AG09319 (cell line): ENCODE measurements at places on chromosomes 7 and 10.

DNA sequence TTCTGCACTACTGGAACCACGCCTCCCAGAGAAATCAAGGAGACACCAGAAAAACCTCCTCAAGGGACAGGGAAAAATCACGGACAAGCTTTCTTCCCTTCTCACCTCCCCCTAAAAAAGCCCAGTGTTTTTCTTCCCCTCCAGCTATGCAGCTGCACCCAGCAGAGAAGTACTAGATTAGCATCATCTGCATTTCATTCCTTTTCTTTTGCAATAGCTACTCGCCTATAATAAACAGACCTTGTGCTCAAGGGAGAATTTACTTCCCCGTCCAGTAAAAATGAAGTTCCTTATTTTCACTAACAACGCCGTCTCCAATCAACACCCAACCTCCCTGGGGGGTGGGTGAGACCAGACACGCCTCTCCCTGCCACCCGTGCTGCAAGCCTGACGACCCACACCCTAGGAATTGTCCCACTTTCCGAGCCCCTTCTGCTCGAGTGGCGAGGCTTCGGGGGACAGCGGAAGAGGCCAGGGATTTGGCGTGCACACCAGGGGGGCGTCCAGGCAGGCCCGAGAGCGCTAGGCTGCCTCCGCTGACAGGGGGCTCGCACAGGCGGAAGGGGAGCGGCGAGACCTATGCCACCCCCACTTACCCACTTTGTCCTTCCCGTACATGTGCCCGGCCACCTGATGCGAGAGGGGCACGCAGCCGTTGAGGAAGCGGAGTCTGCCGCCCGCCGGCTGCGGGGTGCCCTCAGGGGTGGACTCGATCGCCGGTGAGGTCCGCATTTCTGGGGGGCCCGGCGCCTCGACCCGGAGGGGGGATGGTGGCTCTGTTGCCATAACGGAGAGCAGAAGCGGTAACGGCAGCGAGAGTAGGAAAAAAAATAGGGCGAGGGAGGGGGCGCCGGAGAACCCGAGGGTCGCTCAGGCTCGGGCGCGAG, 625 bp downstream of the IPMK start:
- DNase-seq: peak; percentile 34

GRCh38 chr10:68600041-68600778, 40.1 kb downstream of the TET1 start:
- DNase-seq: no peak

GRCh38 chr7:137354396-137354795, 10.9 kb upstream of the PTN start:
- DNase-seq: no peak

DNA sequence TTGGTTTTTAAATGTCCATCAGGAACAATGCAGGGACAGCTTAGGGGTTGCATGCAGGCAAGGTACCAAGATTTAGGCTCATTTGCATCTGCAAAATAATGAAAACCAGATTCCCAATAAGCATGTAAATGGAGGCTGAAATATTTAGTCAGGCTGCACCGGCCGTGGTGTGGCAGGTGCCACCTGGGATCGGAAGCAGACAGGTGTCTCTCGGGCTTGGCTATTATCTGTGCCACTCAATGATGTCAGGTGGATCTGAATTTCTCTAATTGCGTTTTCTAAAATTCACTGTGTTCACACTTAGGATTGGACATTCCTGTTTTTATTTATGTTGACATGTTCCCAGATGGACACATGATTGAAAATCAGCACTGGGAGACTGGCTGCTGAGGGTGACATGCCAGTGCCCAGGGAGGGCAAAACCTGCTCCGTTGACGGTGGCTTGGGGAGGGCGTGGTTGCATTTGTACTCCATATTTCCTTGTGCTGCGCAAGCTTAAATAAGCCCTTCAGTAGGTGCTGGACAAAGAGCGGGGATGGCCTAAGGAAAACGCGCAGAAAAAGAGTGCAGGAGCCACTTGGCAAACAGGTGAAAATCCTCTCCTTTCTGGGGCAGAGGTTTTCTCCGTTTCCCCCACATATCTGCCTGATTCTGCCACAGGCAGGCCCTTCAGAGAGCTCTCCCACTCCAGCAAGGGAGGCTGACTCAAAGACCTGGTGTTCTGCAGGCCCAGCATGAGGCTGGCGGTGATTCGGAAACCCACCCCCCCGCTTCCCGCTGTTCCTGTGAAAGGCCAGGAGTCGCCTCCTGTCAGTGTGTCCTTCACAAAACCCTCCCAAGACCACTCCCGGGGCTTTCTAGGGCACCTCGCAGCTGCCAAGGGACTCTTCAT, 142.5 kb downstream of the WDR37 start:
- no peak for DNase-seq

GRCh38 chr7:6392712-6393666, 54.8 kb downstream of the DAGLB start:
- DNase-seq: peak; percentile 60

DNA sequence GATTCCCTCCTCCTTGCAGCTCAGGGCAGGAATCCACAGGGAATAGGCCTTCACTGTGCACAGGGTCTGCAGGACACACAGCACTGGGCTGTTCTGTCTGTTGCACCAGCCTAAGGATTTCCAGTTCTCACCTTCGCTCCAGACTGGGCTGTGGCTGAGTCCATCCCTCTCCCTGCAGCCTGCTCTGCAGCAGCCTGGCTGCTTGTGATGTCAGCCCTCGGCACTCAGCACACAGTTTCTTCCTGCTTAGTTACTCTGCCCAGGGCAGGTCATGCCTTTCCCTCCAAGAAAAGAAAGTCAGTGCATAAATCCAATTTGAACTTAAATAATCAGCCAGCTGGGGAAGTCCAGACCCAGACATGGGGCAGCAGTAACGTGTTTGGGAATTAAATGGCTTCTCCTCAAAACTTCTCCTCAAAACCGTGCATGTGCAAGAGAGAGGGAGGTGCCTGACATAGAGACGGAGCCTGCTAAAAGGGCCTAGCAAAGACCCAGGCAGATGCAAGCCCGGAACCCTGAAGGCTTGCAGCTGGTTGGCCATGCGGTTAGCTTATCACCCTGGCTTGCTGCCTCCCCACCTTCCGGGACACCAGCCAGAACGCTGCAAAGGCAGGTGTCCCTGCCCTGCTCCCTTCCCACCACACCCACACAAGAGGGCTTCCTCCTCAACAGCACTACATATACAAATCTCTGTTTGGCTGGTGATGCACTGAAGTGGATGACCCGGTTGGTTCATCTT, 10.9 kb upstream of the GDF2 start:
- DNase-seq: no peak

DNA sequence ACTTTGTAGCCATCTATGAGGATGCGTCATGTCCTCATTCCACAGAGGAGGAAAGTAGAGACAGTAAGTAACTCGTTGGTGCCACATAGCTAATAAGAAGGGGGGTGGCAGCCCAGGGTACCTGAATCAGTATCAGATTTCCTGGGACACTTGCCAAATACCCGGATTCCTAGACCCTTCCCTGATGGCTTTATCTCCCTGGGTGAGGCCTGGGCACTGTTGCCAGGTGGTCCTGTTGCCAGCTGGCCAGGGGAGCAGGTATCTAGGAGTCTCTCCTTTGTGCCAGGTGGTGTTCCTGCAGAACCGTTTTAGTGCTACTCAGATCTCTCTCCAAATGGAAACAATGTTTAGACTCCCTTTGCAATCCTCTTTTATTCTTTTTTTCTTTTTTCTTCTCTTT, 12.7 kb downstream of the SLC29A3 start:
- DNase-seq: no peak

DNA sequence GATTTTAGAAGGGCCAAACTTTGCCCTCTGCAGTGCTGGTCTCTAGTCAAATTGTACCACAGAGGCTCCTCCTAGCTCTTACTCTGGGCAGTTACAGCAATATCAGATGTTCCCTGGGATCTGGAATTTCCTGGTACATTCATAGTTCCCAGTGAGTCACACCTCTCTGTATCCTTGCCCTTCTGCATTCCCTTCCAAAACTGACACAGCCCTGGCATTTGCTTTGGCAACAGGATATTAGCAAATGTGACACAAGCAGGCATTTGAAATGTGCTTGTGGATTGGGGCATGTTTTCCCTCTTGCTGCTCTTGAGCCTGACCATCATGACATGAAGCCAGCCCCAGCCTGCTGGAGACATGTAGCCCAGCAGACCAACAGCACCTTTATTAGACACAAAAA, 284.7 kb upstream of the AKR1E2 start:
- DNase-seq: peak; percentile 67

DNA sequence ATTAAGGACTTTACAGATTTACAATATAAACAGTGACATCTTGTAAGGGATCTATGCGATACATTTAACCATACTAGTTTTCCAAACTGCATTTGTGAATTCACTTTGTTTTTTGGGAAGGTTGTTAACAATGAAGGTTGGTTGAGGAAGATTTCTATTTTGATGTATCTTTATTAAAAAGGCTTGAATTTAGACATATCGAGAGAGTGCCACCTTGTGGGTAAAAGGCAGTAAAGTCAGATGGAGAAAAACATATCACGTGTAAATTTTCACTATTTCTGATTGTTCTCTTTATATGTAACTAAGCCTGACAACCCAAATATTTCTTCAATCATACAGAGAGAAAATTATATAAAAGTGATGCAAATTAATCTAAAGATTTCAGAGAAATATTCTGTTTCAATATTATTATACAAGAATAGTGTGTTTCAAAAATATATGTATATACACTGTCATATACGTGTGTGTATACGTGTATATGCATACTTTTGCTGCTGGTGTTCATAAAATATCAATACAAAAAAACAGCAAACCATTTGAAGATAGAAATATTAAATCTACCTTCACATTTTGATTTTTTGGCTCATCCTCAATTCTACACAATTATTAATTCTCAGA, 988.6 kb downstream of the SORCS1 start:
- no peak for DNase-seq

DNA sequence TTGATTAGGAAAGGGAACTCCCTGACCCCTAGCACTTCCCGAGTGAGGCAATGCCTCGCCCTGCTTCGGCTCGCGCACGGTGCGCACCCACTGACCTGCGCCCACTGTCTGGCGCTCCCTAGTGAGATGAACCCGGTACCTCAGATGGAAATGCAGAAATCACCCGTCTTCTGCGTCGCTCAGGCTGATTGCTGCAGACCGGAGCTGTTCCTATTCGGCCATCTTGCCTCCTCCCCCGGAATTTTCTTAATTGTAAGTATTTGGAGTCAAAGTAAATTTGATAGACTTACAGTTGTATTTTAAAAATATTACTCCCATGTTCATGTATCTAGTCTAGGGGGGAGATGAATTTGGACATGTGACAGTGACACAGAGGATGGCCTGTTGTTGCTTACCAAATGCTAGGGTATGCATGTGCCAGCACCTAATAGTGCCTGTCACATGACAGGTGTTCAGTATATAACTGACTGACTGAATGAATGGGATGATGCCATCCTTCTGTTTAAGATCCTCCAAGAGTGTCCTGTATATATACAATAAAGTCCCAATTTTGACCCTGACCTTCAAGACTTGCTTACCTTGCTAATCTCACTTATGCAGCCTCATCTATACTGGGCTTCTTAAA, 42.0 kb upstream of the ICA1 start:
- no peak for DNase-seq

- no peak for DNase-seq
Measured at GRCh38 chr10:78658645-78659597, 409.8 kb upstream of the ZMIZ1 start.

DNA sequence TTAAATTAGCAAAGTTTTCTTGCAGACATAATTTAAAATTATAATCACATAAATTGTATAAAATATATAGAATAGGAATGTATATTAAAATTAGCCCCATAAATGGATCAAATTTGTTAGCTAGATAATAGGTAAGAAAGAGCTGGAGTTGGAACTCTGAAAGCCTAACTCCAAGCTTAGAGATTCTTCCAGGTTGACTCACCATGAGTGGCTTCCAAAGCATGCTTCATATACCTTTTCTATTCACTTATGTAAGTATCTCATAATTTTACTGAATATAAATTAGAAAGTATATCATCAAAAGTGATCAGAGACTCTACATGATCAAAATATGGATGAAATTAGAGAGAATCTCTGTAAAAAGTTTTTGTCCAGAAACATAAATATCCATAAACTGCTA, 320.7 kb upstream of the MAGI2 start:
- DNase-seq: no peak

DNA sequence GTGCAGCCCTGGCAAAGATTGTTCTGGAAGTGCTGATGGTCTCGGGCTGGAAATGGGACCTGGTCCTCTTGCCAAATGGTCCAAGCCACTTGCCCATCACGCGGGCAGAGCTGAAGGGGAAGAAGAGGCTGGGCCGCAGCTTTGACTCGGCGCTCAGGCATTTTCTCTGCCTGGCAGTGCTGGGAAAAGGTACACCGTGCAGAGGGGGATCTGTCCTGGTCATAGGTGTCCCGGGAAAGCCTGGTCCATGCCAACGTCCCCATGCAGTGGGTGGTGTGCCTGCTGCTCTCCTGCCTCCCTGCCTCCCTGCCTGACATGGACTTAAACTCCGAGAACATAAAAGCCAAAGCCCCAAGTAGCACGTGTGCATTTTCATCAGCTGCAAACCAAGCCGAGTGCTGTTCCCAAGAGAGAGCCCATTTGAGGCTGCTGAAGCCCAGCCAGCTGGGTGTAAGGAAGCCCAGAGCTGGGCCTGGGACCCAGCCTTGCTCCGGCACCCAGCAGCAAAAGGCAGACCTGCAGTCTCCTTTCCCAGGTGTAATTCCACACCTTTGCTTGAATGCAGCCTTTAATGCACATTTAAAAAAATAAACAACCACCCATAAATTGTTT, 72.7 kb downstream of the TCERG1L start:
- DNase-seq: no peak

DNA sequence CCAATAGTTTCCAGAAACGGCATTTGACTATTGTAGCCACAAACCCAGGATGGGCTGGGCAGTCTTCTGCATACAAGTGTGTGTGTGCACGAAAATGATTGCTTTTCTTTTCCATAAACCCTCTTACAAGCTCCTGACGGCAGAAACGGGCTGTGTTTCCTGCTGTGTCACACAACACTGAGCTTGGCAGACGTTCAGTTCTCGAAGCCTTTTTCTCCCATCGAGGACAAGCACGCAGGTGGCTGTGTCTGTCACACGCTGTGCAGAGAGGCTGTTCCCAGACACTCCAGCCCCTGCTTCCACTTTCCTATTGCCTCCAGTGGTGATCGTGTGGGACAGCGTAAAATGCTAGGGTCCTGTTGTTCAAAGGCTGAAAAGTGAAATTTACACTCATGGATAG, 32.1 kb downstream of the RBAK start:
- DNase-seq: no peak

- DNase-seq: no peak
Measured at GRCh38 chr7:128042012-128042411, 10.8 kb upstream of the LRRC4 start.

DNA sequence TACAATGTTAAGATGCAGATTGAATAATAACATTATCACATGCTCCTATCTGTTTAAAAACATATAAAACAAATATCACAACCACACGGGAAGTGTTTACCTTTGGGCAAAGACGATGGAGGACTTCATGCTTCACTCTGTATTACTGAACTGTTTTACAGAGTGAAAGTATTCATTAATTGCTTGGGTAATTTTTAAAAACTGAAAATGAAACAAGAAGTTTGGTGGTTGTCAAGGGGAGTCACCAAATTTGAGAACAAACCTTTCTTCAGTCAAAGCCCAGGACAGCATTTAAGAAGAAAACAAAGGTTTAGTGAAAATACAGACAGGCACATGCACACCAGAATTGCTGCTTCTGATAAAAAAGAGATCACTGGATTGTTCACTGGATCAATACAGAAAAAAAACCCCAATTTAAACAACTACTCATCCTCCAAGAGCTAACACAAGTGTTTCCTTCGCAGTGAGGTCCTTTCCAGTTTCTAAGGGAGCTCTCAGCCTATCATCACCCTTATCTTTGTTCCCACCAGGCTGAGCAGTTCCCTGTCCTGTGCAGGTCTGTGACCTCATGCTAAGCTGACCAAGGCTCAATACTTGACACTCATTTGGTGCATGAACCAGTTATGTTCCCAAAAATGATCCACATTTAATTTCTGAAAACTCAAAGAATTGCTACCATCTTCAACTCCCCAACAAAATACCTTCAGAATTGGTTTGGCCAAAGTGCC, 8.8 kb downstream of the PARP12 start:
- DNase-seq: no peak
